ENCODE measurements at places on chromosomes 1 and 21. TPM values are rescaled to one million over a fixed set of nuclear protein-coding genes. Genes with fewer than 3 reads are reported as not detected.

CYP4X1 gene
- polyA plus RNA-seq: 4.7 TPM

GRCh38 chr21:45873418-45873817, 108.2 kb upstream of the COL6A1 start:
- no peak for DNase-seq

DNA sequence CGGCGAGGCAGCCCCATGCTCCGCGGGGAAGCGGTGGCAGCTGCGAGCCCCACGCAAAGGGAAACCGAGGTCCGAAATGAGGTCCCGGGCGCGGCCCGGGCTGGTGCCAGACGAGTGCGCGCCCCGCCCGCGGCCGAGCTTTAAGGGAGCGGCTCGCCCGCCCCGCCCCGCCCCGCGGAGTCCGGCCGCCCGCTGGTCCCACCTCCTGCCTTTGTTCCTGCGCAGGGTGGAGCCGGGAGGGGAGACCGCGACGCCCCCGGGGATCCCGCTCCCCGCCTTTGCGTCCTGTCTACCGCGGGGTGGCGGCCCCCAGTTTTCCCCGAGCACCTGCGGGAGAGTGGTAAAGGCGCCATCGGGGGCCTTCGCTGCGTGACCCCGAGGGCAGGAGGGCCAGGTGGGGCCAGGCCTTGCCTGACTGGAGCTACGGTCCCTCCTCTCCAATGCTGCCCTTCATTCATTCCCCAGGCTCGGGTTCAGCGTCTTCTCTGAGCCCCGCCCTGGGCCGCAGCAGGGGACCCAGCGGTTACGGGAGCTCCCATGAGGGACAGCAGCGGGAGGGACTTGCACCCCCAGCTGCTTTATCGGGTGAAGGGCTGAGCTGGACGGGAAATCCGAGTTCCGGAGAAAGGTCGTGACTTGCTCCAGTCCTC, at the start of gene HES2:
HES2 (minus strand) TSS at position 116 of the 650 bp plus-strand sequence; CDS start at position 17, 99 bp downstream.
- DNase-seq: no peak

DNA sequence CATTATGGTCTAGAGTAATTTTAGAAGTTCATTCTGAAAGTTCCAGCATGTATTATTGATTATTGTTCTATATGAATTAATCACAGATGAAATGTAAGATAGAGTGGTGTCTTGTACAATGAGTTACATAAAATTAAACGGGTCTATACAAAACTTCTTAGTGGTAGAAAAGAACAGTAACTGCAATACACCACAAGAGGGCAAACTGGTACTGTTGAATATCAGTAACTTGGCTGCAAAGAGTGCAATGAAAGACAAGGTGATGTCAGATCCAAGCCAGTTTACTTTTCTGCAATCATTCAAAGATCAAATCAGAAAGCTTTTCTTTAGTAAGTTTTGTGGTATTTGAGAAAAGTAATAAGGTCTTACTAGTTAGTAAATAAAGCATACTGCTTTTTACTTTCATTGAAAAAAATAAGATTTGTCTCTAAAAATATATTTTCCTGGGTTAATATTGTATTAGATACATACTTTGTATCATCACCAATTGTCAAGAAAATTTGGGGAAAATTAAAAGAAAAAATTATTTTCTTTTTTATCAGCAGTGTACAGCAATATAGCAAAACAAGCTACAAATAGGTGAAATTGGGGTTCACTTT, 66.4 kb upstream of the BTG3 start:
- DNase-seq: peak; percentile 29

GRCh38 chr21:44704636-44705001, 6.8 kb downstream of the TSPEAR start:
- no peak for DNase-seq

All from right lung (tissue), 10 donors.